Fibroblast of the aortic adventitia (primary cell): ENCODE measurements at places on chromosomes 6 and 20.

- DNase-seq: no peak
Observed at GRCh38 chr6:154514481-154514880, 4.0 kb upstream of the CNKSR3 start.

- no peak for DNase-seq
Observed at GRCh38 chr20:19599200-19599599, 158.9 kb upstream of the RIN2 start.

GRCh38 chr6:50681213-50681824 lies 32.0 kb upstream of the TFAP2D start:
- no peak for DNase-seq

- no peak for DNase-seq
Observed at GRCh38 chr20:39913274-39913673, 775.8 kb downstream of the MAFB start.

DNA sequence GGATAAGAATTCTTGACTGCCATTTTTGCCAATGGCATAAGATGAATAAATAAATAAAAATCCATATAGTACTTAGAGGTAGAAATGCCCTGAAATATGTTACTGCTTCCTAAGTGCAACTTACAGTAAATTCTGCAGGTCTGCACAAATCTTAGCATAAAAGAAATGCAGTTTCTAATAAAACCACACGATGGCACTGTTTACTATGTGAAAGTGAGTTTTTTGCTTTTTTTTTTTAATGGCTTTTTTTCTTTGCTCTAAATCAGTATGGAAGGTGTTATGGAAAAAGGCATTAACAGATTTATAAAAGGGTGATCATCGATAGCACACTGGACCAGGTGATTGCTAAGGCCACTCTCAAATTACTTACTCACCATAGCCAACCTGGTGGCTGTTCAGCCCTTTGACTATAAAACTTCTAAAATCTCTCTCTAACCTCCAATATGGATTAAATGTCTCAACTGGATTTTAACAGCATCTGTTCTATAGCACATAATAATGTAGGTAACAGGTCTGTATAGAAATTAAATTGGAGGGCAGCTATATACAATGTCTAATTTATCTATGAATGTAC lies 45.8 kb downstream of the AHI1 start:
- DNase-seq: peak; percentile 70

GRCh38 chr6:14321992-14322772 lies 204.6 kb downstream of the CD83 start:
- DNase-seq: no peak

DNA sequence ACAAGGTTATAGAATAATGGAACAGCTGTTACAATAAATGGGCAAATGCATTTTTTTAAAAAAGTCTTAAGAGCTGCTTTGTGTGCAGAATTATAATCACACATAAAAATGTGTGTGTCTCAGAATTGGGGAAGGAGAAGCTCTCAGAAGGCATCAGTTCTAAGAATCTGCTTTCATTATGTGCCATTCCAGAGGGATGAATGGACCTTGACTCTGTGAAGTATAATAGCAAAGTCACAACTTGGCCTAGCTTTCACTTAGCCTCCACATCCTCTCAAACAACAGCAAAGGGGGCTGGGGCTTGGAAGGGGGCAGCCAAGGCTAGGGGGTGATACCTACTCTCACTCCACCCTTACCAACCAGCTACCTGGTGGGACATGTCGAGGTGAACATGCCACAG lies 265.0 kb downstream of the CDC5L start:
- DNase-seq: peak; percentile 41

- DNase-seq: no peak
Observed at GRCh38 chr6:113830140-113830539, 27.0 kb upstream of the MARCKS start.

DNA sequence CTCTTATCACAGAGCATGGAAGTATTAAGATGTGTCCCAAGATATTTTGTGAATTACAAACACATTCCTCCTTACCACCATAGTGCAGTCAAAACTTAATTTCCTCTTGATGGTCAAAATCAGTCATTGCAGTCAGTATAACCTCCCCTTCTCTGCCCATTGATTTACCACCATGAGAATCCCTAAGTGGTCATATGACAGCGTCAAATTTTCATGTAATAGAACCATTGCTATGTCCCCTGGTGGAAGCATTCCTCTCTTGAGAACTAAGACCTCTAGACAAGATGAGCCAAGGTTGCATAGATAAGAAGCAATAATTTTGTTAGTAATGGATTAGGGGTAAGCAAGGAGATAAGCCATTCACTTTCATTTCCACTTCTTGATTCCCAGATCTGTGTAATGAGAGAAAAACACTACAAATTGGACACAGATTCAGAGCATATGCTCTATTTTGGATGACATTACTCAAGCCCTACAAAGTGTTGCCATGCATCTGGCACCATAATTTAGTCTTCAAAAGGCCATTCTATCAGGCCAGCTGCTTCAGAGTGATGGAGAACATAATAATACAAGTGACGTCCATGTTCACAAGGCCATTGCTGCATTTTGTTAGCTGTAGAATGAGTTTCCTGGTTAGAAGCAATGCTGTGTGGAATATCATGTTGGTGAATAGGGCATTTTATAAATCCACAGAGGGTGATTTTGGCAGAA lies 49.6 kb upstream of the PDE7B start:
- DNase-seq: no peak

DNA sequence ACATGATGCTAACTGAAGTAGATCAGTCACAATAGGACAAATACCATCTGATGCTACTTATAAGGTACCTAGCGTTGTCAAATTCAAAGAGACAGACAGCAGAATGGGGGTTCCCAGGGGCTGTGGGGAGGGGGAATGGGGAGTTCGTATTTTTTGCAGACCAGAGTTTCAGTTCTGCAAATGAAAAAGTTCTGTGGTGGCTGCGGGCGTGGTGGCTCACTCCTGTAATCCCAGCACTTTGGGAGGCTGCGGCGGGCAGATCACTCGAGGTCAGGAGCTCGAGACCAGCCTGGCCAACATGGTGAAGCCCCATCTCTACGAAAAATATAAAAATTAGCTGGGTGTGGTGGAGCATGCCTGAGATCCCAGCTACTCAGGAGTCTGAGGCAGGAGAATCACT lies 68.1 kb downstream of the SLC22A23 start:
- DNase-seq: no peak

DNA sequence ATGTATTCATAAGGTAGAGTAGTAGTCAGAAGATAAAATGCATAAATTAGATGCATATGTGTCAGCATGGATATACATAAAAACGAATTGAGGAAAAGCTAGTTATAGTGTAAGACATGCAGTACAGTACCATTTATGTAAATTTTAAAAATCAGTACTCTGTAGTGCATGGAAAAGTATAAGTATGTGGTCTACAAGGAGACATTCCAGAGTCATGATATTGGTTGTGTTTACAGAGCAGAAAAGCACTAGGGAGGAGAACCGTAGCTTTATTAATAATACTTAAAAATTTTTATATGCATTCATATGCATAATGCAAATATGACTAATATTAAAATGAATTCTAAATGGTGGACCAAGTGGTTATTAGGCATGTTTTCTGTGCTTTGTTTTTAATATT lies 220.0 kb downstream of the ZFAND3 start:
- no peak for DNase-seq

DNA sequence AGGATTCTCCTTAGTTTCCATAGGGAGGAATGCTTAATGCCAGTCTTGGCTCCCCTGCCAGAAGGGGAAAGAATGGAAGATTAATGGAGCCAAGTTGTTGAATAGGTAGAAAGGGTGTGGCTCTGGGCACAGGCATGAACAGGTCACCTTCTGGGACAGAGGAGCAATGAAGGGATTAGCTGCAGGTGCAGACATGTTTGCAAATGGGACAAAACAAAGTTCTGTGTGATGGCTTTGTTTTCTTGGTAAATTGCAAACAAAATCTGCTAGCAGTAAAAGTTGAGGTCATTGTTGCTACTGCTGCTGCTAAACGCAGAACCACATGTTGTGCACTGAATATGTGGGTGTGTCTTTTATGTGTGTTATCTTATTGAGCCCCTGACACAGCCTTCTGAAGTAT lies 93.3 kb downstream of the PERP start:
- no peak for DNase-seq

- no peak for DNase-seq
Observed at GRCh38 chr20:63627751-63628245, 897 bp upstream of the GMEB2 start.

GRCh38 chr6:2695454-2696095 lies 55.1 kb downstream of the MYLK4 start:
- peak; percentile 70 for DNase-seq

GRCh38 chr6:42819803-42820511 lies 38.1 kb downstream of the BICRAL start:
- DNase-seq: peak; percentile 54

DNA sequence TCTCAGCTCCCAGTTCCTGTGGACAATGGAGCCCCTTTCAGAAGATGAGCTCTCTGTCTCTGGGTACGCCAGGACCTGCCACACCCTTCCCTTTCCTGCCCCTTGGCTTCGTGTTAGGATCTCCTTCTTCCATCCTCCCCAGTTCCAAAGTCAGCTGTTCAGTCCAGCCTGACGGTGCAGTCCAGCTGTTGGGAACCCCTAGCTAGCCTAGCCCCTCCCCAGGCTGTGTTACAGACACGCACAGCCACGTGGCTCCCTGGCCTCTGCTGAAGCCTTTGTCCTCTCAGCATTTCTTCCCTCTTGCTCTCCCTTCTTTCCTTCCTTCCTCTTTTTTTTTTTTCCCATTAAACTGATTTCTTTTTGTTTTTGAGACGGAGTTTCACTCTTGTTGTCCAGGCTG lies 12.4 kb upstream of the TFAP2C start:
- no peak for DNase-seq

DNA sequence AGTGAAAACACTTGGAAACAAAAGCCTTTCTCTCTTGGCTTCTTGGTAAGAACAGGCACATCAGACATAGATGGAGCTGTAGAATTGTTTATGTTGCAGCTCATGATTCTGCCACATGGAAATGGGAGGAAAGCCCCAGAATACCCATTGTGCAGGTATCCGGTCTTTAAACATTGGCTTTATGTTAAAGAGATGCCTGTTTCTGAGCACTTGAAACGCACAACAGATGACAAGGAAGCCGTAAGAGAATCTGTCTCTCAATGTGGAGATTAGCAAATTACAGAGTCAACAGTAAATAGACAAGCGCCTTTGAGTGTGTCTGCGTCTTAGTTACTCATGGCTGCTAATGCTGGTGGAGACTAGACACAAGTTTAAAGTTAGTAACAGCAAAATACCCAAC lies 10.5 kb downstream of the TNFAIP3 start:
- DNase-seq: no peak

DNA sequence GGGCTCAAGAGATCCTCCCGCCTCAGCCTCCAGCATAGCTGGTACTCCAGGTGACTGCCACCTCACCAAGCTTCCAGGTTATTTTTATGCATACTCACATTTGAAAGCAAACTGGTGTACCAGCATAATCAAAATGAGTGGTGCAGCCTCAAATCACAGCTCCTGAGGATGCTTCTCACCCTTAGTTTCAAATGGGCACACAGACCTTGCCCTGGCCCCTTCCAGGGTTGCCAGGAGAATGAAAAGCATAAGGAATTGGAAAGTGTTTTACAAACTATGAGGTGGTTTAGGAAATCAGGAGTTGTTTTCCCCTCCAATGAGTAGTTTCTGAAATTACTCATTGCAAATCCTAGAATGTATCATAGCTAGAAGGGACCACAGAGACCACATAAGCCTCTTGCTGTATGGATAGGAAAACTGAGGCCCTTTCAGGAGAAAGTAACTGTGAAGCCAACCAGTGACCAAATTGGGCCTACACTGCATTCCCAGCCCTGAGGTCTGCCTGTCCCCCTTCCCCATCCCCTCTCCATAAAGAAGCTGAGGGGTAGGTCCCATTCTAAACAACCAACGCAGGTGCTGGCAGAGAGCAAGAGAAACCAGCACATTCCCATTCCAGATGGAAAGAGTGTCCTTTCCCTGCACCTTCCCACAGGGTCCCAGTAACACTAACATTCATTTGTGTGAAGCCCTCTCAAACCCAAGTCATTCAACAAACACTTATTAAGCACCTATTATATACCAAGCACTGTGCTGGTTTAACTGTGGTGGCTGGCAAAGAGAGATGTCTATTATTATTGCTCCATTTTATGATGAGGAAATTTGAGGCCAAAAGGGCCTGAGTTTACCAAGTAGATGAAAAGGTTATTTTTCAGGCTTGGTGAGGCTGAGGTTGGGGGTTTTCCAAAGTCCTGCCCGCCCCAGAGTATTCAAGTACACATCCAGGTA lies 2.1 kb upstream of the E2F1 start:
- no peak for DNase-seq

DNA sequence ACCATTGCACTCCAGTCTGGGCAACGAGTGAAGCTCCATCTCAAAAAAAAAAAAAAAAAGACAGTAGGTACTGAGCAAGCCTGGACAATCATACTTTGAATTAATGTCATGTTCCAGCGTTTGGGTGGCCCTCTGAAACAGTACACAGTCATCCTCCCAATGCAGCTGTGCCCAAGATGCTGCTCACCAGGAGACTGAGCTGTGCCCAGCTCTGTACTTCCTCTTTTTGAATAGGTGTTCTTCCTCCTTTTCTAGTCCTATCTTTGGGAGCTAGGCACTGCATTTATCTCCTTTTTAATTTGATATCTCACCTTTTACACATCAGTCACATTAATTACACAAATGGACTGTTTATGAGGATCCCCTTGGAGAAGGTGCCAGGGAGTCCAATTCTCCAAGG lies 101.5 kb downstream of the RPP40 start:
- DNase-seq: no peak

- DNase-seq: no peak
Observed at GRCh38 chr20:55597526-55597925, 407.8 kb downstream of the CBLN4 start.

- DNase-seq: no peak
Observed at GRCh38 chr6:40295251-40295950, 291.8 kb downstream of the LRFN2 start.

GRCh38 chr20:56429941-56430340 lies 17.9 kb downstream of the CASS4 start:
- DNase-seq: no peak

GRCh38 chr6:7137335-7138045 lies 29.7 kb downstream of the RREB1 start:
- DNase-seq: peak; percentile 54

DNA sequence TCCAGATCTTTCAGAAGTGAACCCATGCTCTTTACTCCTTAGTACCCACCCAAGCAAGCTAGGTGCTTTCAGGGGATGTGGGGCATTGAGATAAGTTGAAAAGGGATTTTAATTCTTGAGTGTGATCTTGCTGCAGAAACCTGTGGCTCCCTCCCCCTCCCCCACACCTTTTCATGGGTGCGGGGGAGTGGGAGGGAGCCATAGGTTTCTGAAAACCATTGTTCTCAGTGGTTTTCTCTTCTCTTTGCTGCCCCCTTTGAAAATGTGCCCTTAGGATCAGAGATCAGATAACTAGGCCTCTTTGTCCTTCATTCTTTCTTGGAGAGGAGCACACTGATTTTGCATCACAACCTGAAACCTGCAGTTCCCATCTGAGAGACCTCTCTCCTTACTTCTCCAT lies 2.4 kb downstream of the PCSK2 start:
- DNase-seq: no peak

DNA sequence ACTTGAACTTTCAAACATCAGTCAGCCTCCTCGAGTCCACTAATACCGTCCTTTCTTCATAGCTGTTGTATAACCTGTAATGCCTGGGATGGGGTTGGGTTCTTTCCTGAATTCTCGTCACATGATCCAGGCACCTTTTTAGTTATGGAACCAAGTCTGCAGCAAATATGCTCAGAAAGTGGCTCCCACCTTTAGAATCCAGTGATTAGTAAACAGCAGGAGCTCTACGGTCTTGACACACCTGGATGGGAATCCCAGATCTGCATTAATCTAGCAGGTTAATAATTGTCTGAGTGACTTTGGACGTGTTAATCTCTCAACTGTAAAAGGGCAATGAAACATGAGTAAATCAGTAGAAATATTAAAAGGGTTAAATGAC lies 729 bp upstream of the ZHX3 start:
- no peak for DNase-seq
